H54 (cell line): ENCODE measurements at places on chromosomes 11 and 22.

- DNase-seq = peak; percentile 91
Measured at GRCh38 chr11:83156144-83156995, 561 bp upstream of the PCF11 start.

DNA sequence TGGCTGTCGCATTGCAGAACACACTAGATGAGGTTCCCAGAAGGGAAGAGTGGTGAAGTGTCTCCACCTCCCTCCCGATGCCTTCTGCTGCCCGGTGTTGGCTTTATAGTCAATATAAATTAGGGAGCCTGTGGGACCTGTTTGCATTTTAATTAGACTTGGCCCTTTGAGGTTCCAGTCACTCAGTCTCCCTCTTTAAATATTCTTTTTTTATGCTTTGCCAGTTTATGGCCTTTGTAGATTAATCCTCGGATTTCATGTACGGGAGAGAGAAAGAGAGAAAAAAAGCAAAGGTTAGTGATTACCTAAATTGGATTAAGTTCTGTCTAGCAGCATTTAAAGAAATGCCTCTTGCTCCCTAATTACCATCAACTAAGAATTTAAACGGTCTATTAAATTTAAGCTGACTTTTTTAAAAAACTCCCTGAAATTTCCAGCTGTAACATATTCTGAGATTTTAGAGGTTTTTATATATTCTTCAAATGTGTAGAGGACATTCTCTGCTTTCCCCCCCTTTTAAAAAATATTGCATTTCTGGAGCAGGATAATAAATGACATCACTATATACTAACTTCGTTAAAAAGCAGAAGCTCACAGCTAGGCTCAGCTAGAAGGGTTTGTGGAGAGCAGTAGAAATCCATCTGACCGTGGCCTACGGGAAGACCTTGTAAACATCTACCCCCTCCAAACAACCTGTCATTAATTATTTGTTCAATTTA is 84.4 kb downstream of the PRR5L start:
- DNase-seq = no peak

- no peak for DNase-seq
Measured at GRCh38 chr11:79626135-79627075, 185.6 kb upstream of the TENM4 start.

GRCh38 chr11:133559833-133560471 is 27.7 kb upstream of the OPCML start:
- DNase-seq = no peak

GRCh38 chr11:64996710-64997380 is at the start of gene BATF2:
BATF2 (minus strand) TSS chr11:64996971; CDS start chr11:64996914, 57 bp downstream.
- peak; percentile 86 for DNase-seq

GRCh38 chr11:128239306-128239705 is 348.1 kb downstream of the ETS1 start:
- DNase-seq = no peak

DNA sequence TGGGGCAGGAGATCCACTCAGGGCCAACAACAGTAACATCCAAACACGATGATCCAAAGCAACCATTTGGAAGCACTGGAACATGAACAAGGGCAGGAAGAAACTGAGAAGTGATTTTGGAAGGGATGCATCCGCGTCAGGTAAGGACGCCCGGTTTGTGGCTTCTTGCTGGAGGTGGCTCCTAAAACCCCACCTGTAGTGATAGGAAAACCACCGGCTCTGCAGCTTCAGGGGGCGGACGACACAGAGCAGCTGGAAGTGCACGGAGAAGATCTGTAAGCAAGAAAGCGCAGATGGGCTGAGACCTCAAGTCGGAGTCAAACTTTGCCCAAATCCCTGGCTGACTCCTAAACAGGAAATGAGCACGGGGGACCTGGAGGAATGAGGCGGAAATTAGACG is 1066.1 kb downstream of the BRD1 start:
- no peak for DNase-seq

- no peak for DNase-seq
Measured at GRCh38 chr11:34305193-34305592, 52.6 kb downstream of the ABTB2 start.

DNA sequence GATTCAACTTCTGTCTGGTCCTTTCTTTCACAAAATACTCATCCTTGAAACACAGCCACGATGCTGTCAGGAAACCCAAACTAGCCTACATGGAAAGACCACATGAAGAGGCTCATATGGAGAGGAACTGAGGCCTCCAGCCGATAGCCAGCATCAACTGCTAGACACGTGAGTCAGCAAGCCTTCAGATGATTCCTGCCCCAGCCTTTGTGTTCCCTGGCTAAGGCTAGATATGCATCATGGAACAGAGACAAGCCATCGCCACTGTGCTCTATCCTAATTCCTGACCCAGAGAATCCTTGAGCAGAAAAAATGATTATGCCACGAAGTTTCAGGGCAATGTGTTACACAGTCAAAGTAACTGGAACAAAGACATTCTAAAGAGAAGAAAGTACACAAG is 75.5 kb downstream of the ENTHD1 start:
- DNase-seq = no peak
